ENCODE measurements at places on chromosomes 4 and X.

GRCh38 chr4:124429746-124430250, 282.7 kb downstream of the ANKRD50 start:
- no peak for DNase-seq

DNA sequence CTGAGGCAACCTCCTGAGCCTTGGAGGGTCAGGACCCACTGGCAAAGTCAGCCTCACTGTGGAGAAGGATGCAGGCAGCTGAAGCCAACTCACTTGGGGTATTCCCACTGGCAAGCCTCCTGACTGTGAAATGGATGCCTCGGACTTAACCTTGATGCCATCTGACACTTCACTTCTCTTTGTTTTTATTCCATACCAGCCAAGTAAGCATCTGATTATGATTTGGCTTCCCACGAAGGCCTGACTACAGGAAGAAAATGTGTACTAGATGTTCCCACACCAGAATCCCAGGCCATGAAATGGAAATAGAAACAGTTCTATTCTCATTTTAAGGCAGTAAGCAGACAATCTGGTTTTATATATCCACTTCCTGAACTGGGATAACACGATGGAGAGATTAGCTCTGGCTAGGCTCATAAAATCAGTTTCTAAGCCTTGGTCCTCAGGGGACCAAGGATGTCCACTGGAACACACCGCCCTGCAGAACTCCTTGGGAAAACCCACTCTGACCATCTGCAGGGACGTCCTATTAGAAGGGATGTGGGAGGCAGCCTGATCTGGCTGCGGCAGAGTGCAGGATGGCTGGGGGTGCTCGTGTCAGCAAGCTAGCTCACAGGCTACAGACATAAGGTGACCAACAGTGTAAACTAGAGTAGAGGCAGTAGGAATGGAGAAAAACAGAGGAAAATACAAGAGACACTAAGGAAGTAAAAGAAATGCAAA, 89.3 kb downstream of the TSPAN5 start:
- no peak for DNase-seq

DNA sequence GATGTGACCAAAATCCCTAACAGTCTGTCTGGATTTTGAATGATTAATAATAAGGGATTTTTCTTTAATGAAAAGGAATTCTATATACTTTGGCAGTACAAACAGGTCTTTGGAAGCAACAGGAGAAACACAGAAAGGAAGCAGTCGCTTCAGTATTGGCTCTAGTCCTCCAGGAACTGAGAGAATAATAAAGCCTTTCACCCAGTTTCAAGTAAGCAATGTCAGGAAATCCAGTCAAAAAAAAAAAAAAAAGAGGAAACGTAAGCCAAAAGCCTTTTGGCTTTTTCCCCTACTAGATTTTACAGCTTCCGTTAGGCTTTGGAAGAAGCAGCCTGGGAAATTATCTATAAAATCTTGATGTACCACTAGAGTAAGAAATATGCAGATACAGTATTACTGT, 61.7 kb upstream of the HDAC8 start:
- no peak for DNase-seq

GRCh38 chr4:83599183-83599582, 63.3 kb downstream of the GPAT3 start:
- no peak for DNase-seq

DNA sequence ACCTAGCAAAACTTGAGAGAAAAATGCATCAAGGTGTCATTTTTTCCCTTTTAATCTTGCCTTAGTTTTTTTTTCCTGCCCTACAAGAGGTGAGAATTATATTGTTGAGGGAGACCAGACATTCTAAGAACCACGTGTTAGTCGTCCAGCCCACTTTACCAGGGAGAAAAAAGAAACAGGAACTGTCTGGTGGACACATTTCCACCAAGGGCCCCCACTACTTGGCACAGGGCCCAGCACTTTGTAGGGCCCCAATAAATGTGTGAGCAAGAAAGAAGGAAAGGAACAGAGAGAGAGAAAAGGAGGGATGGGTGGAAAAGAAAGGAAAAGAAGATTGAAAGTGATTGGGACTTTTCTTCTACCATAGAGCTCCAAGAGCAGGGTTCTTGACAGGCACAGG, 3.9 kb upstream of the EGFL6 start:
- no peak for DNase-seq

GRCh38 chr4:57877047-57877458, 766.9 kb upstream of the IGFBP7 start:
- DNase-seq = peak; percentile 13

DNA sequence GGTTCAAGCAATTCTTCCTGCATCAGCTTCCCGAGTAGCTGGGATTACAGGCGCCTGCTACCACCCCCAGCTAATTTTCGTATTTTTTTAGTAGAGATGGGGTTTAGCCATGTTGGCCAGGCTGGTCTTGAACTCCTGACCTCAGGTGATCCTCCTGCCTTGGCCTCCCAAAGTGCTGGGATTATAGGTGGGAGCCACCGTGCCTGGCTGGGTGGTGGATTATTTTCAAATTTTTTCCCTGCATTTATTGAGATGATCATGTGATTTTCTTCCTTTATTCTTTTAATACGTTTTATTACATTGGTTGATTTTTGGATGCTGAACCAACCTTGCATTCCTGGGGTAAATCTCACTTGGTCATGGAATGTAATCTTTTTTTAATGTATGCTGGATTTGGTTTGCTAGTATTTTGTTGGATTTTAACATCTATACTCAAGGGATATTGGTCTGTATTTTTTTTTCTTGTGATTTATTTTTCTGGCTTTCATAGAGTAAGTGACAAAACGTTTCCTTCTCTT, 30.9 kb downstream of the BMP2K start:
- no peak for DNase-seq

- no peak for DNase-seq
Measured at GRCh38 chr4:42642101-42642797, 14.7 kb downstream of the ATP8A1 start.

- DNase-seq = no peak
Measured at GRCh38 chr4:142607976-142608375, 238.1 kb downstream of the INPP4B start.

- no peak for DNase-seq
Measured at GRCh38 chr4:7298619-7299009, 106.3 kb downstream of the SORCS2 start.

DNA sequence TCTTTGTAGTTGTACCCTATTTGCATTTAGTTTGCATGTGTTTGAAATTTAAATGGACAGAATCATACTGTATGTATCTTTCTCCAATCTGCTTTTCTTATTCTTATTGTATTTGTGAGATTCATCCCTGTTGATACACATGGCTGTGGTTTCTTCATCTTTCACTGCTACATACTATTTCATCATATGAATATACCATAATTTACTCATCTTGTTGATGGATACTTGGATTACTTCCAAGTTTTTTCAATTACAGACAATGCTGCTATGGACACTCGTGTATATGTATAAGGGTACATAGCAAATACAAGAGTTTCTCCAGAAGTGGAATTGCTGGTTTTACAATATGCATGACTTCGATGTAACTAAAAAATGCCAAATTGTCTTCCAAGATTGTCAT, 11.8 kb upstream of the KLHL8 start:
- no peak for DNase-seq

- DNase-seq = no peak
Measured at GRCh38 chr4:19675172-19675811, 576.4 kb upstream of the SLIT2 start.

DNA sequence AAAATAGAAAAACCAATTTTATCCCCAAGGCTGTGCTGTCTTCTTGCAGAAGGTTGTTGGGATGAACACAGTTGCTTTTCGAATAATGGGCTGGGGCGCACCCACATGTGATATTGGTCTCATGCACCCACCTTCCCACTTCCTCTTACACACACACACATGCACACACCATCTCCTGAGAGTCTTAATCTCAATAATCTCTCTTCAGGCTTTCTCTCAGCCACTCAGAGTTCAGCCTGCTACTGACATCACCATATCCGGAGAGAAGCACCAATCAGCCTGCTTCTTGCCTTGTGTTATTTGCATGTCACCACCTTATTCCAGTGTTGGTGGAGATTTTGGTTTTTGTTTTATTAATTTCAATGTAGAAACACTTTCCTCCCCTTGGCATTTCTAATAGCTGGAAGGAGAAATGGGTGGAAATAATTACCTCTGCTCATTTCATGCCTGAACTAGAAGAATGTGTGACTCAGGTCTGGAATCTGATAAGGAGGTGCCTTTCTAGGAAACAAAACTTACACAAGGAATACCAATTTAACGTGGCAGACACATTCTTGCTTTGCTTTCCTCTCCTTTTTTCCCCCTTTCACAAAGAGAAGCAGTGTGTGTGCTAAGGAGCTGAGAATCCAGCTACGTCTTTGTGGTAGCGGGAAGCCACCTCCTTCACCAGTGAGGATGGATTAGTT, 400.2 kb downstream of the MID1IP1 start:
- DNase-seq = no peak

GRCh38 chr4:183214912-183215488, 105.1 kb downstream of the CLDN22 start:
- no peak for DNase-seq

DNA sequence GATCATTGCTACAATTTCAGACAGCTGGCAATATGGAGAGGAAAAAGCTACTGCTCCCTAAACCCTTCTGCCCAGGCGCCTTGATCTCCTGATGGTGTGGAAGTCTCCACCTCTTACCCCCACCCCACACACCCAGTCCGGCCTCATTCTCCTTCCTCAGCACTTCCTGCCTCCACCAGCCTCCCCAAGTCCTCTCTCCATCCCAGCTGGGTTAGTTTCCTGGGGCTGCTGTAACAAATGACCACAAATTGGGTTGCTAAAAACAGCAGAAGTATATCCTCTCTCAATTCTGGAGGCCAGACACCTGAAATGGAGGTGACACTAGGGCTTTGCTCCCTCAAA, 1.1 kb upstream of the CCNQ start:
- DNase-seq = no peak

DNA sequence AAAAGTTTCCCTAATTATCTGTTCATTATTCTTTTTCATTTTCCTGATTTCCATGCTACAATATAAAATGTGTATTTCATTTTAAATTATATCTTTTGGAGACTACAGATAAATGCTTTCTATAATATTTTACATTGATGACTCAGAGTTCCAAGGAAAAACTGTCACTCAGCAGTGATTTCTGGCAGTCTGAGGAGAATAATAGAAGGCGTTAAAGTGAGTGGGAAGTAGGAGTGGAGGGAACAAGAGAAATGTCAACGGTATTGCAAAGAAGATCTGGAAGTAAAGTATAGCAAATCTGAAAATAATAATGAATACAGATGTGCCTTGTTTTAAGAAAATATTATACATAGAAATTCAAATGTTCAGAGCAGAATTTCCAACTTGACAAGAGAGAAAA, 293.6 kb upstream of the PITX2 start:
- no peak for DNase-seq

DNA sequence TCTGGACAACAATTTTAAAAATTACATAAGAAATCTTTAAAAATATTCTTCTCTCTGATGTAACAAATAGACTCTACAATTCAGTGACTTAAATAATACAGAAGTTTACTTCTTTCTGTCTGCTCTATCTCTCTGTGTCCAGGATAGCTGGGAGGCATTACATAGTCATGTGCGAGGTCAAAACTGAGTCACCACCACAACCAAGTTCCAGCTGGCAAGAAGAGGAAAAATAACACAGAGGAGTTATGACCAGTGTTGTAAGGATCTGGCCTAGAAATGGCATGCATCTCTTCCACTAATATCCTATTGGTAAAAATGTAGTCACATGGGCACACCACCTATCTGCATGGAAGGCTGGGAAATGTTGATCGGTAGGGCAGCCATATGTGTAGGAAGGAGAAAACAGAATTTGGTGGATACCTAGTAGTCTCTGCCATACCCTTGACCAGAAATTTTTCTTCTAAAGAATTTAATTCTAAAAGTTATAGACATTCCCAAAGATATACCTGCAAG, 39.4 kb upstream of the WDFY3 start:
- no peak for DNase-seq

- no peak for DNase-seq
Measured at GRCh38 chr4:25310066-25310802, 2.3 kb upstream of the ZCCHC4 start.

GRCh38 chrX:21993265-21993664, 38.9 kb upstream of the PHEX start:
- DNase-seq = no peak

DNA sequence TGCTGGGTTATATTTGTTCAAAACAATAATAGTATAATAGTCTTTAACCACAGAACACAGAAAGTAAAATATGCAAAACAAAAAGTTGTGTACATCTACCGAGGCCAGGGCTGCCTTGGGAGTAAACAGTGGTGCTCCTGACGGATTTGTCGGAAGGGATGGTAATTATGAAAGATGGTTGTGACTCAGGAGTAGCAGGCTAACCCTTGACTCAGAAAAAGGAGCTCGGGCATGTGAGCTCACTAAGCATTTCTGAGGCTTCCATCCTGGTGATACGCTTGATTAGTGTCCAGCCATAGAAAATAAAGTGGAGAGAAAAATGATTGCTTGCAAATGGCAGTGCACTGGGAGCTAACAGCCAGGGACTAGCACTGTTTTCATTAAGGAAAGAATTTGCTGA, 53.2 kb upstream of the SPANXB1 start:
- no peak for DNase-seq

DNA sequence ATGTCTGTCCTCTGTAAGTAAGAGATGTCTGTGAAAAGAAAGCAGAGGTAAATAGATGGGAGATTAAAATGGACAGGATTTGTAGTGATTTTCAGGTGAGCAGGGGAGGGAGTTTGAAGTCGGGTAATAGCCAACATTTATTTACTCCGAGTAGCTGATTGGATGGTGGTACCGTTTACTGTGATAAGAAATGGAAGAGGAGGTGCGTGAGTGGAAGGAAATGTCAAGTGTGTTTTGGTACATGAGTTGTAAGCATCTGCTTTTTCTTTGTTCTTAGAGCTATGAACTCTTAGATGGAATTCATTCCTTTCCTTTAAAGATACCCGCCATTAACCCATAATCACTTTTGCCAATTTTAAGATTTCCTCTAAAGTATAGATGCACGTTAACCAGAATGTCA, 45.5 kb downstream of the SGMS2 start:
- DNase-seq = no peak

DNA sequence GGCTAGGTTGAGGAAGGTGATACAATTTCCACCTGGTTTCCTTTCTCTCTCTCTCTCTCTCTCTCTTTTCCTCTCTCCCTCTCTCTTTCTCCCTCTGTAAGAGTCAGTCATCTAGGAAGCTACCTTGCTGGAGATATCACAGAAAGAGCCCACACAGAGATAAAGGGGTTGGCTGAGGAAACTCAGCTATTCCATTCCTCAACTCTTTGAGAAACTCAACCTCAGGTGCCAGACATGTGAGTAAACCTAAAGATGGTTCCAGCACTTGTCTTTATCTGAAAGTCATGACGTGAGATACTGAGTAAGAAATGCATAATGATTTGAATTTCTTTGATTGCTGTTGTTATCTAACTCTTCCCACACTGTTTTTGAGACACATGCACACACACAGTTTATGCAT, 564.0 kb downstream of the SPOCK3 start:
- no peak for DNase-seq

DNA sequence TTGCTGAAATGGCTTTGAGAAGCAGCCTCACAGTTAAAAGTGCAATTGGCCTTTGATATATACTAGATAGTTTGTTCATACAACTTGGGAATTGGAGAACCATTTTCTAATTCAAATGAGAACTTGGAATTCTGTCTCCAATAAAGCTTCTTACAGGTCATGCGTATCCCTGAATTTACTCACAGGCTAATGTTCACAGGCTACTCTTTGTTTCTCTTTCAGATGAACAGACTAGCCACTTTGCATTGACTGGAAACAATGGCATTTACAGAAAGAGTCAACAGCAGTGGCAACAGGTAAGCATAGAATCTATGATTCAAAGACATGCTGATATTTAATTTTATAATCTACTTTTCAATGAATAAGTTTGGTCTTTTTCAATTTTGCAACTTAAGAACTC, 13.5 kb downstream of the AFF1 start:
- DNase-seq = no peak
